T47D (cell line): ENCODE measurements at places on chromosomes 5 and 9.

GRCh38 chr5:102834438-102834964 lies 79.4 kb downstream of the PAM start:
- DNase-seq = no peak

- no peak for DNase-seq
These were observed 50.0 kb upstream of the LRRTM2 start for GRCh38 chr5:138925090-138925635.

GRCh38 chr5:72452515-72453245 lies 54.5 kb downstream of the ZNF366 start:
- no peak for DNase-seq

- DNase-seq = no peak
These were observed 18.3 kb upstream of the FUBP3 start for GRCh38 chr9:130561056-130561455.

GRCh38 chr5:98111686-98112085 lies 661.8 kb upstream of the RGMB start:
- peak; percentile 3 for DNase-seq

DNA sequence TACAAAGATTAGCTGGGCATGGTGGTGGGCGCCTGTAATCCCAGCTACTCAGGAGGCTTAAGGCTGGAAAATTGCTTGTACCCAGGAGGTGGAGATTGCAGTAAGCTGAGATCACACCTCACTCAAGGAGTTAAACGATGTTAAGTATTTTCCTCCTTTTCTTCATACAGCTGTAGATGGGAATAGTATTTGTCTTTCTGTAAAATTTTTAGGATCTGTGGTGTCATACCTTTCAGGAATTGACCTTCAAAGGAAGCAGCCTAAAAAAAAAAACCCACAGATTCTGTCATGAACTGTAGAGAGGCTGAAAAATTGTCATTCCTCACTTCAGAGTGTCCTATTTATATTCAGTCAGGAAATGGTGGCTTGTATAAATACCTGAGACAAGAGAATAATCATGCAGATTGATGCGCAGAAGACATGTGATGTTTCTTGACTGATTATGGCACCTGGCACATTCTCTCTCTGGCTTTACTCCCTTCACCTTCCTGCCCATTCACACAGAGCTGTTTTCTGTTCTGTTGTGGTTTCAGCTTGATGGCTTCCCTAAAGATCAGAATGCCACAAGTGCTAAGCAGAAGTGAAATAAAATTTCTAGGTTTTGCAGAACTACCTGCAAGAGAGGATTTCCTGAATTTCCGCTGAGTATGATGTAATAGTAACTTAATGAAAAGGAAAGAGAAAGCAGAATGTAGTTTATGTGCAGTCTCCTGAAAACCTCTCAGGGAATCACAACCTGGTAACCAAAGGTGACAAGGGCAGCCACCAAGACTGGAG lies 3.8 kb downstream of the IFNA1 start:
- no peak for DNase-seq
